ENCODE measurements at places on chromosomes 5 and 9. TPM values are rescaled to one million over a fixed set of nuclear protein-coding genes. Genes with fewer than 3 reads are reported as not detected.

PCDHB16 gene
- 16.3 TPM for total RNA-seq

PPP1R26 gene
- 11.0 TPM for total RNA-seq

SLC45A2 gene
- not detected for total RNA-seq

LMX1B gene
- not detected for total RNA-seq

FOXD4L3 gene
- total RNA-seq = not detected

POLR1E gene
- 21.4 TPM for total RNA-seq

- no peaks in the 10 kb centered on the region for H3K27me3 ChIP-seq
- DNase-seq = no peak
- no peaks in the 10 kb centered on the region for H3K36me3 ChIP-seq
- no peak overlapping the region for H3K27ac ChIP-seq
These were observed 25.9 kb downstream of the HOMER1 start for GRCh38 chr5:79488058-79488457.

GRCh38 chr9:95726756-95727155, 148.7 kb upstream of the ERCC6L2 start:
- H3K4me3 ChIP-seq = no peak overlapping the region
- H3K4me1 ChIP-seq = peaks cover 4% of the 10 kb centered on the region
- H3K27me3 ChIP-seq = no peaks in the 10 kb centered on the region
- DNase-seq = no peak
- H3K36me3 ChIP-seq = no peaks in the 10 kb centered on the region

DNA sequence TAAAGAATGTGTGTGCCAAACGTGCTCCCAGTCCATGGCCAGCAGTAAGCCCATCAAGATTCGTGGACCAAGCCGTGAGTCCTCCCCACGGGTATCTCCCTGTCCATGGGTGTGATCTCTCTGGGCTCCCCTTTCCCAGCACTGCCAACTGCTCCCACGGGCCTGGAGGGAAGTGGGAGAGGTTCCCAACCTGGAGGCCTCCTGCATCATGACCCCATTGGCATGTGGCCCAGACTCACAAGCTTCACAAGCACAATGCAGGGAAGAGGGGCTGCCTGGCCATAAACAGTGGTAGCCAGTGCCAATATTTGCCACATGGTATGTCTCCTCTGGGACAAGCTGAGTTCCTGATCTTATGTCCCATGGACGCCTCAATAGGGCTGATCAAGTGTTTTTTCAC, 59.1 kb downstream of the ABLIM3 start:
- no peaks in the 10 kb centered on the region for H3K27me3 ChIP-seq
- H3K4me3 ChIP-seq = no peak overlapping the region
- H3K36me3 ChIP-seq = peaks cover 79% of the 10 kb centered on the region
- no peak overlapping the region for H3K27ac ChIP-seq

DNA sequence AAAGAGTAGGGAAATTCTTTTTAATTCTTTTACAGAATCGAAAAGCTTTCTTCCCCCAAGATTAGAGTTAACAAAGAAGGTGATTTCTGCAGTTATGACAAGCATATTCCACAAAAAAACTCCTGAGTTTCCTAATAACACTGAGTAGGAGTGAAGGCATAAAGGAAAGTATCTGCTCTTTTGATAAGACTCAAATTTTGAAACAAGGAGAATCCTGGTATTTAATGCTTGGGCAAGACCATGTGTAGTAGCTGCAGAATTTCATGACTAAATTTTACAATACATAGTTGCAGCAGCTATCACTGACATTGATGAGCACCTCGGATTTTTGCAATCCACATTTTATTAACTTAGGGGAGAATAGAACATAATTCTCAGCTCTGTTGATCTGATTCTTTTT, 92.6 kb downstream of the MARCHF3 start:
- no peaks in the 10 kb centered on the region for H3K4me1 ChIP-seq
- no peaks in the 10 kb centered on the region for H3K36me3 ChIP-seq
- no peak overlapping the region for H3K27ac ChIP-seq

DNA sequence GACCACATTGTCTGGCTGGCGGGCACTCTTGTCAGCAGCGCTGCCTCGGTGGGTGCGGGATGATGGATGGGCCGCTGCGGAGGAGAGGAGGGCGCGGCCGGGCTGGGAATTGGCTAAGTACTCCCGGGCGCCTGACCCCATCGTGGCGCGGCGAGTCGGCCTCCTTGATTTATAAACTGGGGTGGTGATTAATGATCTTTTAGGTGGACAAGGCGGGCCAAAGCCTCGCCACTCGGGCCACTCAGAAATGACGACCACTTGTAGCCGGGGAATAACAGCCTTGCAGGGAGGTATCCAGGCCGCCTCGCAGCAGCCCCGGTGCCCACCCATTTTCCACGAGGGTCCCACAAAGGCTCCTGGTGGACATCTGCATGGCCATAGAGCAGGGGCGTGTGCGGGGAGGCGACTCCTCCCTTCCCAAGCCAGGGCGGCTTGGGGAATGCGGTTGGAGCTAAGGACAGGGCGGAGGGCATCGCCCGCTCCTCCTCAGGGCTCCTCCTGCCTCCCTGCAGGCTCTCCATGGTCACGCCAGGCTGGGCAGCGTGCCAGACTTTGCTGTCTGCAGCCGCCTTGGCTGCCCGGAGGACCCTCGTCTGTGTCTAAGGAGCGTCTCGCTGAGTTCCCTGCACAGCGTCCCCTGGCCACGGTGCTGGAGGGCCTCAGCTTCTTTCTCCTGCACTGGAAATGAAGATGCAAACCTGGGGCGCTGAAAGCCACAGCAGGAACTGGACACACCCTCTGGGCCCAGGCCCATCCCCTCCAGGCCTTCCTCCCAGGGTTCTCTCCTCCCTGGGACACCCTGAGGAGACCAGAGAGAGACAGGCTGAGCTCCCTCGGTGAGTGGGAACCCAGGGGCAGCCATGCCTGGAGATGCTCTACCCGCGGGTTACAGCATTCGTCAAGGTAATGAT, 287.4 kb upstream of the IRX4 start:
- no peak for DNase-seq
- H3K36me3 ChIP-seq = no peaks in the 10 kb centered on the region
- H3K27ac ChIP-seq = no peak overlapping the region
- no peaks in the 10 kb centered on the region for H3K4me1 ChIP-seq

DNA sequence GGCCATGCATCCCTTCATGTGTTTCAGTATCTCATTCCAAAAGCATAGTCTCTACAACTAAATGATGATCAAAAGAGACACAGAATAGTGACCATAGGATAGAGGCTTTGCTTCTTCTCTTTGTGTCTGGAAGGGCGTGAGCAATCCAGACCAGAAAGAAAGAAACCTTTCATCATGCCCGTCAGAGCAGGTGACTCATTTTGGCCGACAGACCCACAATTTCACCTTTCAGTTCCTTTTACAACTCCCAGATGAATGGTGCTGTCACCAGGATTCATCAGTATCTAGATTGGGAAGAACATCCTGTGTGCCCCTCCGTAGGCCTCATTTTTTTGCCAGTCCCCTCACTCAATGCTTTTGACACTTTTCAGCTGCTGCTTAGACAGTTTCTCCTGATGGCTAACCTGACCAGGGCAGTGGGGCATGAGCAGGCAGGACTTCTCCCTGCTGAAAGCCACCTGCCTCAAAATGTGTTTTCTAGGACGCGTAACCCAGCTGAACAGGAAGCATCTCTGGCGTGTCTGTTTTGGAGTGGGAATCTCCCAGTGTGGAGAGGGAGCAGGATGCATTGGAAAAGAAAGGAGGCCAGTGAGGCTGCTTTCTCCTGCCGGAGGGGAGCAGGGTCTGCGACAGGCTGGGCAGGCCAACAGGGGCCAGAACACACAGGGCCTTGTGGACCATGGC, 21.2 kb downstream of the ABLIM3 start:
- H3K4me3 ChIP-seq = no peak overlapping the region
- H3K36me3 ChIP-seq = peaks cover 9% of the 10 kb centered on the region
- no peaks in the 10 kb centered on the region for H3K27me3 ChIP-seq
- H3K4me1 ChIP-seq = peaks cover 32% of the 10 kb centered on the region
- no peak for DNase-seq

GRCh38 chr5:178625679-178626483, 969 bp downstream of the CLK4 start:
- no peak for DNase-seq
- H3K27ac ChIP-seq = peak overlapping the region; percentile 86
- H3K27me3 ChIP-seq = no peaks in the 10 kb centered on the region
- H3K36me3 ChIP-seq = peaks cover 28% of the 10 kb centered on the region
- peaks cover 15% of the 10 kb centered on the region for H3K4me1 ChIP-seq
- H3K4me3 ChIP-seq = peak overlapping the region; percentile 92

GRCh38 chr5:178403956-178404600, 171.5 kb upstream of the PHYKPL start:
- no peaks in the 10 kb centered on the region for H3K27me3 ChIP-seq
- DNase-seq = peak; percentile 29
- no peak overlapping the region for H3K4me3 ChIP-seq
- no peak overlapping the region for H3K27ac ChIP-seq
- H3K36me3 ChIP-seq = no peaks in the 10 kb centered on the region

GRCh38 chr5:61657686-61658085, 325.6 kb downstream of the ZSWIM6 start:
- no peak overlapping the region for H3K27ac ChIP-seq
- no peak overlapping the region for H3K4me3 ChIP-seq
- peaks cover 10% of the 10 kb centered on the region for H3K4me1 ChIP-seq
- no peak for DNase-seq
- no peaks in the 10 kb centered on the region for H3K27me3 ChIP-seq

GRCh38 chr5:76974785-76975184, 21.9 kb downstream of the CRHBP start:
- no peaks in the 10 kb centered on the region for H3K4me1 ChIP-seq
- DNase-seq = no peak
- H3K36me3 ChIP-seq = no peaks in the 10 kb centered on the region
